ENCODE measurements at places on chromosomes 11 and 22.

- no peak for DNase-seq
Measured at GRCh38 chr22:50611341-50612060, 10.9 kb downstream of the MAPK8IP2 start.

- peak; percentile 98 for DNase-seq
Measured at GRCh38 chr22:28711820-28712777, 29.5 kb downstream of the CHEK2 start.

DNA sequence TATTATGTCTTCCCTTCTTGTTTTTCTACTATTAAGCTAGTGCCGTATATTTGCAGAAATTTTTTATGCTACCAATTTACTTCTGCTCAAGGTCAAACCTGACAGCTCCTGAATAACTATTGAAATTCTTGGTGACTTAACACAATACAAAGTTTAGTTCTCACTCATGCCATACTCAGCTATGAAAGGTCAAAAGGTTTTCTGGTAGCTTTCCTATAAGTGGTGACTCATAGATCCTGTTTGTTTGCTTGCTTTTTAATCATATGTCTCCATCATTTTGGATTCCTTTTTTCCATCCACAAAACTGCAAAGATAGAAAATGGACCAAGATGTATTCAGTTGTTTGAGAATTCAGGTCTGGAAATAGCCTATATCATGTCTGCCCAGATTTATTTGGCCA is 855.8 kb upstream of the LRRC4C start:
- peak; percentile 6 for DNase-seq

DNA sequence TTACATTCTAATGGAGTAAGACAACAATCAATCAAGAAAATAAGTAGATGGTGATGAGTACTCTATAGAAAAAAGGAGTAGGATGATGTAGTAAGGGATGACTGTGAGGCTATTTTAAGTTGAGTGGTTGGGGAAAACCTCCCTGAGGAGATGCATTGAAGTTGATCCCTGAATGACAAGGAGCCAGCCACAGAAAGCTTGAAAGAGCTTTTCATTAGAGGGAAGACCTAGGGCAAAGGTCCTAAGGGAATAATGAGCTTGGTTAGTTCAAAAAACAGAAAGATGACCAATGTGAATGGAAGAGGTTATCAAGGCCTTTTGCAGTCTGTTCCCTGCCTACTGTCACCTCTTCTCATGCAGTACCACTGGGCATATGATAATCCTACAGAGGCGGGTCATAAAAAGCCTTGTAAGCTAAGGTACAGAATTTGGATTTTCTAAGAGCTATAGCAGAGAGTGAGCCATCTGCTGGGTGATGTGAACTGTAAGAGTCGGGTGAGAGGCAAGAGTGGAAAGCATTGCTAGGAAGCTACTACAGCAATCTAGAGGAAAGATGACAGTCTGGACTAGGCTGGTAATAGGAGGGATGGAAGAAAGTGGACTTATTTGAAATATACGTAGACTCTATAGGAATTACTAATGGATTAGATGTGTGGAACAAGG is 3.1 kb downstream of the PPP2R1B start:
- DNase-seq, result peak; percentile 44

DNA sequence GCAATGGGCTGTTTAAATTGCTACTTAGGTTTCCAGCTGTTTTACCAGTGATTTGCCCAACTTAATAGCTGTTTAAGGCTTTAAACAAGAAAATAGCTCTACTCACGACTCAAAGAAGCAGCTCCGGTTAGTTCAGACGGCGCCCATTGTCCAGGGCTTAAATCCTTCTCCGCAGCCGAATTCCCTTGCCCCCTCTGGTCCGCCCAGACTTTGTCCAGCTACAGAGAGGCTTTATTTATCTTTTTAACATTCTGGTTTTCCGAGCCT is 20.9 kb upstream of the SCUBE1 start:
- no peak for DNase-seq

DNA sequence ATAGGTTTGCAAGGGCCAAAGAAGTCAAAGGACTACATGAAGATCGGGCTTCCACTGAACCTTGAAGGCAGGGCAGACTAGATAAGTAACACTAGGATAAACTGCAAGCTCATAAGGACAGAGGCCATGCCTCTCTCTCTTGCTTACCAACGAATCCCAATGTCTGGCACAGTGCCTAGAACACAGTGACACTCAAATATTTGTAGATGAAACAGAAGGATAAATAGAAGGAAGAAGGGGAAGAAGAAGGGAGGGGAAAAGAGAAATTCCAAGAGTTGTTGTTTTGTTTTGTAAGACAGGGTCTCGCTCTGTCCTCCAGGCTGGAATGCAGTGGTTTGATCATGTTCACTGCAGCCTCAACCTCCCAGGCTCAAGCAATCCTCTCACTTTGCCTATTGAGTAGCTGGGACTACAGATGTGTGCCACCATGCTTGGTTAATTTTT is 26.9 kb downstream of the SIK3 start:
- no peak for DNase-seq

DNA sequence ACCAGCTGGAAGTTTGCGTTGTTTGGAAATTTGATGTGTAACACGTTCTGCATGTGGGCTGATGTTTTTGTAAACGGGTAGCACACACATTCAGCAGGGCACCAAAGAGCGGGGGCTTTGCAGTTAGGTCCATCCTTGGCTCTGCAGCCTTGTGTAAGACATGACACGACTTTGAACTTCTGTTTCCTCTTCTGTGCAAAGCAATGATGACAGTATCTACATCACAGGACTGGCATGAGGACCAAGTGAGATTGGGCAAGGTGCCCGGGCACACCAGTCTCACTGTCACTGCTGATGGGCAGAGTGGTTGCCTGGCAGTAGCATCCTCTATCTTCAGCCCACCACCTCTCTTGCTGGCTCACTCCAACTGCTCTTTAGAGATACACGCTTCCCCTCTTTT is 3.3 kb downstream of the TCN2 start:
- DNase-seq, result no peak

DNA sequence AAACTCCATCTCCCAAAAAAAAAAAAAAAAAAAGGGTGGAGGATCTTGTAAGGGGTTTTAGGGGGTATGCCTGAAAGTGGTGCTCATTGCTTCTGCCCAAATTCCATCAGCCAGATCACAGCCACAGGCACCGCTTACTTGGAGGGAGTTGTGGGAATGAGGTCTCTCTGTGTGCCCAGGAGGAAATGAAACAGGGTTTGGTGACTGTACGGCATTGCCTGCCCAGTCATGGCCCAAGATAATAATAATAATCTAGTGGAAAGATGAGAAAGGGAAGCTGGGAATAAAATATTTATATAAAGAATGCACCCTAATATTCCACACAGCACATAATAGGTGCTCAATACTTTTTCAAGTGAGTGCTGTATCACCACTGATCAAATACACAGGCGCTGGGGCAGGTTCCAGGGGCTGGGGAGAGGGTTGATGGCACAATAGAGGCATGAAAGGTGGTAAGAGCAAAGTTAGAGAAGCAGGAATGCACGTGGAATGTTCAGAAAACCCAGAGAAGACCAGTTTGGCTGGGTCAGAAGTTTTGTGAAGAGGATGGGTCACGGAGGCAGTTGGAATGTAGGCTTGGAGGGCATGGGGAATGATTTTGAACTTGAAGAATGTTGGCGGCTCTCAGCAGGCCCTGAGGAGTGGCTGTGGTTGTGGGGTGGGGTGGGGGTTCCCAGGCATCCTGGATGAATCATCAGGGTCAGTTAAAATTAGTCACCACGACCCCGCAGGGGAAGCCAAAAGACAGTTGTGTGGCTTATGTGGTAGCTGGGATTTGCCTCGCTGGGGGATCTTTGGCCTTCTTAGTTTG is 12.5 kb upstream of the MB start:
- DNase-seq, result peak; percentile 99

- peak; percentile 74 for DNase-seq
Measured at GRCh38 chr11:130817330-130817944, 98.8 kb downstream of the SNX19 start.

- DNase-seq, result peak; percentile 87
Measured at GRCh38 chr11:112280268-112281126, 19.8 kb upstream of the PLET1 start.

DNA sequence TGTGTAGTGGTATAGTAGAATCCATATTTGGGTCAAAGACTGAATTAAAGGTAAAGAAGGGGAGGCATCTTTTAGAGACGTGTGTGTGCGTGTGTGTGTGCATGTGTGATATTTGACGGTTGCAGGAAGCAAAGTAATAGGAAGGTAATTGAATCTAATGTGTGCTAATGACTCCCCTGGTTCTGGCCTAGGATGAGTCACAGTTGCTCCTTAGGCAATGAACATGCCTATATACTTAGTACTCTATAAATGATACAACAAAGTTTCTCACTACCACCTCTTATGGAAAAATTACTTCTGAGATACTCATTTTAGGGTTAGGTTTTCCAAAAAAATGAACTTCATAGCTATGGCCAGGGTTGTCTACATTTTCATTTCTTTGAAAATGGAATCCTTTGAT is 409.6 kb downstream of the GUCY1A2 start:
- peak; percentile 4 for DNase-seq

DNA sequence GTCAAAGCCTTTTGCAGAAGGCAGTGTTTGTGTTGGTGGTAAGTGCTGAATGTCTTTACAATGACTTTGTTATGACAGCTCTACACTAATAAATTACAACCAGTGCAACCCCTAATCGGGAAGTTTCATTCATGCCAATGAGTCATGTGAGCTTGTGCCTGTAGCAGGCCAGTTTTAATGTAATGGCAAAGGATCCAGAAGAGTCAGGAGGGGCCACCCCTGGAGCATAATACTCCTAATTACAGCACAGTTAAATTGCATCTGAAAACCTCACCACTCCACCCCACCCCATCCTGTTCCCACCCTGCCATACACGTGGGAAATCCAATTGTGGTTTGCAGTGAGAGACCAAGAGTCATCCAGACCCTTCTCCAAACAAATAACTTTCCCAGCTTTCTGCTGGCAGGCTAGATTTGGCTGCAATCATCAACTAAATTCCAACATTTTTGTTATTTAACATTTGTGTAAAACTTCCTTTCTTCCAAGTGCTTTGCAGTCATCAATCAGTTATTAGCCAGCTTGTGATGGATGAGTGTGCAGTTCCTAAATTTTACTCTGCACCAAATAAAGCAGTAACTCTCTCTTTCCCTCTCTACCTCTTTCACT is 277.3 kb upstream of the FAT3 start:
- peak; percentile 26 for DNase-seq

GRCh38 chr11:63282579-63282978 is 39.2 kb upstream of the SLC22A25 start:
- DNase-seq, result no peak

- DNase-seq, result no peak
Measured at GRCh38 chr11:125995313-125995712, 49.5 kb downstream of the VSIG10L2 start.

GRCh38 chr11:44785856-44786607 is 59.3 kb downstream of the TSPAN18 start:
- DNase-seq, result no peak

GRCh38 chr11:7540830-7541555 is 27.2 kb downstream of the PPFIBP2 start:
- no peak for DNase-seq

GRCh38 chr22:45235101-45235777 is 5.5 kb downstream of the KIAA0930 start:
- no peak for DNase-seq

- no peak for DNase-seq
Measured at GRCh38 chr11:74680035-74680671, 51.1 kb downstream of the CHRDL2 start.

GRCh38 chr11:30317030-30317429 is 5.9 kb upstream of the ARL14EP start:
- DNase-seq, result no peak

DNA sequence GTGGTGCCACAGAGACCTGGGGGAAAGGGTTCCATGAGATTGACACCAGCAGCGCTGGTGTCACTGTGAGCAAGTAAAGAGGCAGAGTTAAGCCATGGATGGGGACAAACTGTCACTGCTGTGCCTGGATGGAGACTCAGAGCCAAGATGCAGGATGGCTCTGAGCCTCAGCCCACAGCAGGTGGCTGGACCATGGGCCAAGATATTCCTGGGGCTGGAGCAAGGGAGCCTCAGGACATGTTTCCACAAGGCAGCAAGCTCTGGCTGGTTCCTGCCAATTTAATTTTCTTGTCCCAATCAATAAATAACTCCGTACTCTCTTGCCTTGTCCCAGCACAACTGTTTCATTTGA is 23.0 kb downstream of the MYO18B start:
- no peak for DNase-seq

GRCh38 chr11:47187723-47188122 is 1.5 kb upstream of the PACSIN3 start:
- DNase-seq, result no peak

GRCh38 chr11:90699791-90700400 is 477.0 kb upstream of the CHORDC1 start:
- no peak for DNase-seq

- DNase-seq, result peak; percentile 78
Measured at GRCh38 chr11:69280994-69281393, 13.0 kb upstream of the MYEOV start.

DNA sequence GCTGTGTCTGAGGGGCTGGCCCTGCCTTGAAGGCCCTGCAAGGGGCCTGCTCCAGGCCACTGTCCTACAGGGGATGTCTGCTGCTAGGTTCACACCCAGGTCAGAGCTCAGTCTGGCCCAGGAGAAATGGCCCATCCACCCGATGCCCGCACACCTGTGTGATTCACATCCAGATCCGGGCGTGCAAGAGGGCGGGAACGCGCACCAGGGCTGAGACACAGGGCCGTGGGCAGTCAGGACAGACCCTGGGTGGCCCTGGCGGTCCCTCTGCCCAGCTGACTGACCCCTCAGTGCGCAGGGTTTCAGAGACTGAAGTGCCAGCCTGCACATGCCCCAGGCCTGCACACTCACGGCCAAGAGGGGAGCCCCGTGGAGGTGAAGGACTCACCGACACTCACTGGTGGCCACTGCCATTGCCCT is 7.4 kb downstream of the TOLLIP start:
- DNase-seq, result no peak

GRCh38 chr11:2178906-2179494 is 7.4 kb upstream of the TH start:
- DNase-seq, result no peak

GRCh38 chr11:705646-706438 is at the start of gene EPS8L2:
Gene EPS8L2 (plus strand): TSS chr11:706231. CDS start chr11:709408, 3,177 bp downstream.
- no peak for DNase-seq

DNA sequence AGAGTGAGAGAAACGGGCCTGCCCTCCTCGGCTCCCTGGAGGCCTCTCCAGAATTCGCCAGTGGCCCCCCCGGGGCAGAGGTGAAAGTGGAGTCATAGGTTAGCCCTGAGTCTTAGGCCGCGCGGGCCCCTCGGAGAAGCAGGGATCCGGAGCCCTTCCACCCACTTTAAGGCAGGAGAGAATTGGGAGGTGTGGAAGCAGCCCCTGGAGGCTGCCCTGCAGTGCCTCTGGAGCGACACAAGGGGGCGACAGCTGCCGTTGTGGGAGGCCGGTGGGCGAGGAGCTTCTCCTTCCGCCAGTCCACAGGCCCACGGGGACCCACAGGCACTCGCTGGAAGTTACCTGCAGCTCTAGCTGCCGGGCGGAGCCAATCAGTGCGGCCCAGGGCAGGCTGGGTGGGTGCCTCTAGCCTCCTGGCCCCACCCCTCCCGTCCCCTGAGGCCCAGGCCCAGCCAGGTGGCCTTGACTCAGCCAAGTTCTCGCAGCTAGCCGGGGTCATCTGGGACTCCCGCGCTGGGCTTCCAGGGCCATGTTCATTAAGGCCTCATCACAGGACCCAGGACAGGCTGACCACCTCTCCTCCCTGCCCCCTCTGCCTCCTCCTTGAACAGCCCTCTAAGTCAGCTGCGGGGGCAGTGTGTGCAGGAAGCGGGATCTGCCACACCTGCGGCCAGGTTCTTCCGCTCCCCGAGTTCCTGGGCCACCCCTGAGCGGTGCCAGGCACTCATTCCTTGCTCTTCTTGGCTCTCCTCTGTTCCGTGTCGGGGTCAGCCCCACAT is 5.0 kb downstream of the DGKZ start:
- DNase-seq, result no peak

- DNase-seq, result no peak
Measured at GRCh38 chr11:70786021-70786665, 387.8 kb downstream of the CTTN start.

- no peak for DNase-seq
Measured at GRCh38 chr22:20138417-20138738, 6.8 kb downstream of the ZDHHC8 start.

All from fibroblast of the aortic adventitia (primary cell).